ENCODE measurements at places on chromosomes 12 and 14. TPM values are rescaled to one million over a fixed set of nuclear protein-coding genes. Genes with fewer than 3 reads are reported as not detected.

P2RX2 gene
- not detected for total RNA-seq

TAS2R46 gene
- total RNA-seq = 0.08 TPM

IL31 gene
- total RNA-seq = not detected

RNASE7 gene
- not detected for total RNA-seq

AJUBA gene
- total RNA-seq = 49.4 TPM

LRP1 gene
- 17.1 TPM for total RNA-seq

NKX2-1 gene
- total RNA-seq = 0.03 TPM

ACACB gene
- 9.1 TPM for total RNA-seq

LGR5 gene
- not detected for total RNA-seq

AHNAK2 gene
- total RNA-seq = 238 TPM

MEG3 gene
- total RNA-seq = 65.6 TPM

KRT80 gene
- 58.1 TPM for total RNA-seq

ASIC1 gene
- total RNA-seq = 6.6 TPM

C12orf54 gene
- total RNA-seq = not detected

NYNRIN gene
- 0.25 TPM for total RNA-seq

CLEC4C gene
- total RNA-seq = not detected

Data from A549 treated with CORT108297 at 1 μM for 4 hours (cell line).